ENCODE measurements at places on chromosomes 13 and 19.

- DNase-seq, result no peak
Observed at GRCh38 chr13:104204177-104204576, 1138.0 kb upstream of the SLC10A2 start.

DNA sequence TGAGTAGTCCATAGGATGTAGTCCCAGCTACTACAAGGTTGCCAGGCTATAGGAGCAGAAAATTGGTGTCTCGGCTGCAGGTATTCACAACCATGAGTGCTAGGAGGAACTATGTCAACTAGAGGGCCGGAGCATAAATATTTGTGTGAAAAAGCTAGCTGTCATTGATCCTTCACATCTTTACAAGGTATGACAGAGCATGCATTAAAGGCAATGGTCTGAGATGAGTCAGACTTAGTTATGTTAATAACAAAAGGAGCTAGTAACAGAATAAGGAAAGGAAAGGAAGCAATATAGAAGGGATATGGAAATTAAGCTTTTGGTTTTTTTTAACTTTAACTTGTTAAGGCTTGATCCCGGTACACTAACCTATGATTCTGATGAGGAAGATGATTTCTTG is 40.9 kb upstream of the PSG9 start:
- no peak for DNase-seq

DNA sequence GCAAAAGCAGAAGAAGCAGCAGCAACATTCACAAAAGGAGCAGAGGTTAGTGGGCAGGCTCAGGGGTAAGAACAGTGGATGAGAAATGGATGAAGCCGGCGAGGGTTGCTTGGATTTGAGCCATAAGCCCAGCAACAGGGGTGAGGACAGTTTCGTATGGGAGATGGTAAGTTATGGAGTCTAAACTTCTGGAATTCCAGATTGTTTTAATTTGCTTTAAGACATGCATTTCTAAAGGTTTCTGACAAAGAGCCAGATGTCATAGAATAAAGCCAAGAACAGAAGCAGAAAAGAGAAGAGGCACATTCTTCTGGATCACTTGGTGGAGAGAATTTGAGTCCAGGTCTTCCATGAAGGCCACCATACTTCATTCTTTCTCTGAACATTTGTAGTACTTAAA is 76.6 kb downstream of the TNFSF11 start:
- no peak for DNase-seq

- no peak for DNase-seq
Observed at GRCh38 chr13:50936679-50937078, 27.1 kb downstream of the RNASEH2B start.

GRCh38 chr13:91882918-91883317 is 484.5 kb downstream of the GPC5 start:
- no peak for DNase-seq

DNA sequence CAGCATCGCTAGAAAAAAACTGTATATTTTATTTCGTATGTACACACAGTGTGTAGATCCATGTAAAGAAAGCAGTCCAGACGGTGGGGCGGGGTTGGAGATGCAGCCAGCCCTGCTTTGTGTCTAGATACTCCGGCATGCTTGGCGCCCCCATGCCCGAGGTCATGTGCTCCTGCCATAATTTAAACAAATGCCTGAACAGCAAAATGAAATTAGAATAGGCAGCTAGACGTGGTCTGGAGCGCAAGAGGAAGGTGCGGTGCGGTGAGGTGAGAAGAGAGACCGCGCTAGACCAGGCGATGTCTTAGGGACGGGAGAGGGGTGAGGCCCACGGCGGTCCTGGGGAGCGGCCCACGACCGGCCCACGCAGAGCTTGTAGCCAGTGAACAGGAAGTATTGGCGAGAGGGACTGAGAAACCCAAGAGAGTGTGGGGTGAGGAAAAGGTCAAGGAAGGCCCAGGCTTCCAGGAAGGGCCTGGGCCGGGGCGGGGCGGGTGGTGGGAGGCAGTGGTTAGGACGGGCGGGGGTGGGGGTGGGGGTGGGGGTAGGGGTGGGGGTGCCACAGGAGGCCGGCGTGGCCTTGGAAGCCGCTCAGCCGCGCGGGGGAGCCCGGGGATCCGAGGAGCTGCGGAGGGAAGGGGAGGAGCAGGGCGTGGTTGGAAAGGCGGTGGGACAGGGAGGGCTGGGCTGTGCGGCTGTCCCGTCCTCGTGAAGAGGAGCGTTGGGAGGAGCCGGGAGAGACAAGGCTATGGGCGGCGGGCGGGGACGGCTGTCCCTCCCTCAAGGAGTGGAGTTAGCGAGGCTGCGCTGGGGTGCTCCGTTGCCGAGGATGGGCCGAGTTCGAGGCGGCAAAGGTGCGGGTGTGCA is 254.7 kb upstream of the SGCG start:
- no peak for DNase-seq

- DNase-seq, result no peak
Observed at GRCh38 chr13:109593230-109593629, 193.2 kb downstream of the IRS2 start.

- no peak for DNase-seq
Observed at GRCh38 chr13:95301968-95302393, 730 bp upstream of the ABCC4 start.

GRCh38 chr19:13965926-13966683 is 13.8 kb downstream of the DCAF15 start:
- no peak for DNase-seq

DNA sequence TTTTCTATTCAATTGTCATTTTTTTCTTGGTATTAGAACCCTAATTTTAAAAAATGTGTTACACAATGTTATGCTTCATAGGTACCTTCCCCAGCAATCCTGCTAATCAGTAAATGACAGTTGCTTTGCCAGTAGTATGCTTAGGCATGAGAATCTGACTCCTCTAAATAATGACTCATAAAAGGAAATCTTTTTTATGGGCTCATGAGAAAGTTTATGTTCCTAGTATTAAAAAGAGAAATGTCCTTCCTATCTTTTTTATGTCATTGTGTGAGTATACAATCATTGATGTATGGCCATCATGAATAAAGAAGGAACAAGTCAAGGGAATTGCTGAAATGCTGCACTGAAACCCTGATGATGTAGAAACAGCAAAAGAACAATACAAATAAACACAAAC is 1237.7 kb upstream of the PCDH20 start:
- no peak for DNase-seq

- DNase-seq, result no peak
Observed at GRCh38 chr13:46620029-46620428, 67.1 kb downstream of the LRCH1 start.

DNA sequence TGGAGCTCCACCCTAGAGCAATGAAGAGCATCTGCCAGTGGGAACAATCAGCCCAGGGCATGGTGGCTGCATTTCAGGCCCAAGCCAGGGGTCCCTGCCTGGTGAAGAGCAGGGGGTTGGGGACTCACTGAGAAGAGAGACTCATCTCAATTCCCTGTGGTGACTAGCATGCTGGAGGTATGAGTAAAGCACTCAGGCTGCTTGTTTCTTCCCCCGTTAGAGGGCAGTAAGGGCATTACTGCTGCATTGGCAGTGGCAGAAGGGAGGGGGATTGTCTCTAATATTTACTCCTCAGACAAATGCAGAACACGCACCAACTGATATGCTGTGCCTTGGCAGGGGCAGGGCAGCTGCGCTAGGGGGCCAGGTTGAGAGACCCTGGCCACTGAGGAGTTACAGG is 329.1 kb downstream of the SLITRK5 start:
- DNase-seq, result no peak

DNA sequence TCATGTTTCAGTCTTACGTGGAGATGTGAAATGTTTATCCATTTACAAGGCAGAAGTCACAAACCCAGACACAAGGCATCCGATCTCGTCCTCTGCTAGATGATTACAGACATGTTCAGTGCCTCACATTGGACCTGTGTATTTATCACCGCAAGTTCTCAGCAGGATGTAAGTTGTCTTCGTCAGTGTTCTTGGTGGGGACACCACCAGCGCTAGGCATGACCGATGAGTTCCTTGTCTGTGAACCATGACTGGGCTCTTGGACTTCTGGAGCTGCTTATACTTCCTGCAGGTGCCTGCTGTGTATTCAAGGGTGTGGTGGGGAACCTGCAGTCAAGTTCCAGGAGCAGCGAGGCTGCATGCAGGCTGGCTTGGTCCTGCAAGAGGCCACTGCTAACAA is 105.4 kb downstream of the URI1 start:
- no peak for DNase-seq

- no peak for DNase-seq
Observed at GRCh38 chr13:85230691-85231093, 568.5 kb downstream of the SLITRK6 start.

- no peak for DNase-seq
Observed at GRCh38 chr13:106213028-106213757, 322.3 kb downstream of the EFNB2 start.

DNA sequence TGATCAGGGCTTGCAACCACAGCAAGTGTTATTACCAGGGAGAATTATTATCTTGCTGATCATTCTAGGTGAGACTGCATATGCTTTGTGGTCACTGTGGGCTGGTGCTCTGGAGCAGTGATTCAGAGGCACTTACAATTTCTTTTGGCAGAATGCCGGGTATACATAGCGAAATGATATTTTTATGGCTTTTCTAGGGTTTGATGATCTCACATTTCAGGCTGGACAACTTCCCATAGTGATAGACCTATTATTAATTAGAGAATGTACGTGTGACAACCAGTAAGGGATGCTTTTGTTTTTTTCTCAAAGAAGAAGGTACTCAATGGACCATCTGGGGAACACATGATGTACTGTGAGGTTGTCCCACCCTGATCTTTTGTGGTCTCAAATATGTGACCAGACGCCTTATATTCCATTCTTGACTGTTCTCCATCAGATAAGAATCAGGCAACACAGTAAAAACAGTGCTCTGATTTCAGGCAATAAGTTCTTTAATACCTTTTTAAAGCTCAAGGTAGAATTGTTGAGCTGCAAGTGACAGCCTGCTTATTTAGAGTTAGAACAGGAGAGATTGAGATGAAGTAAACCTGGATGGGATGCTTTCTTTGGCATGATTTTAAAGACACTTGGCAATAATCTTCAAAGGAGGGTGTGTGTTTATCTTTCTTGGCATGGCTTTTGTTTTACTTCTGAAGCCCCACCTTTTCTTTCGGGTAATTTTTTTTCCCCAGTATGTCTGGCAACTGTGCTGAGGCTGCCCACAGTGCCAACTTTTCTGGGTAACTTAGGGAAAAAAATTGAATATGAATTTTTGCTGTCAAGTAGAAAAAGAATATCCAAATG is 27.4 kb upstream of the SCEL start:
- DNase-seq, result no peak

- no peak for DNase-seq
Observed at GRCh38 chr13:22000191-22000590, 329.3 kb downstream of the FGF9 start.

DNA sequence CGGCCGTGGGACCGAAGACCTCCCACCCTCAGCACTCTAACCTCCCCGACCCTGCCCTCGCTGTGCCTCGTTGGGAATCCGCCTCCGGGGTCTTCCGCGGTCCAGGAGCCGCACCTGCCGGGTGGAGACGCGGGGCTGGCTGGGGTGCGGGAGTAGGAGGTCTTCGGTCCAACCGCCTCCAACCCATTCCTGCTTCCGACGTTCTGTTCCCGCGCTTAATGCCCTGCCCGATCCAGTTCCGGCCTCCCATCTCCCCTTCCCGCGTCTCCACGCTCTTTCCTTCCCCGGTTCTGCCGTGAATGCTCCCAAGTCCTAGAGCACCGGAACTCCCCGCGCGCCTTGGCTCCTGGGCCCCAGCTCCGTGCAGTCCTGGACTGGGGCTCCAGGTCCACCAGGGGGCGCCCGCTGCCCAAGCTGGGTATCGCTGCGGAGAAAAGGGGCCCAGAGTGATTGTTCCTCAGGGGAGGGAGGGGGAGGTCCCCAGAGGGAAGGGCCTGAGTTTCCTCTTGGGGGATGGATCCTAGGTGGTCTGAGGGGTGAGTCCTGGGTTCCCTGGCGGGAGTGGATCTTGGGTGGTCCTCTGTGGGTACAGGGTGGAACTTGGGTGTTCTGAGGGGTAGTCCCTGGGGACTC is 14.1 kb upstream of the TNFSF9 start:
- peak; percentile 91 for DNase-seq

GRCh38 chr13:29454931-29455481 is 140.5 kb downstream of the SLC7A1 start:
- DNase-seq, result no peak

DNA sequence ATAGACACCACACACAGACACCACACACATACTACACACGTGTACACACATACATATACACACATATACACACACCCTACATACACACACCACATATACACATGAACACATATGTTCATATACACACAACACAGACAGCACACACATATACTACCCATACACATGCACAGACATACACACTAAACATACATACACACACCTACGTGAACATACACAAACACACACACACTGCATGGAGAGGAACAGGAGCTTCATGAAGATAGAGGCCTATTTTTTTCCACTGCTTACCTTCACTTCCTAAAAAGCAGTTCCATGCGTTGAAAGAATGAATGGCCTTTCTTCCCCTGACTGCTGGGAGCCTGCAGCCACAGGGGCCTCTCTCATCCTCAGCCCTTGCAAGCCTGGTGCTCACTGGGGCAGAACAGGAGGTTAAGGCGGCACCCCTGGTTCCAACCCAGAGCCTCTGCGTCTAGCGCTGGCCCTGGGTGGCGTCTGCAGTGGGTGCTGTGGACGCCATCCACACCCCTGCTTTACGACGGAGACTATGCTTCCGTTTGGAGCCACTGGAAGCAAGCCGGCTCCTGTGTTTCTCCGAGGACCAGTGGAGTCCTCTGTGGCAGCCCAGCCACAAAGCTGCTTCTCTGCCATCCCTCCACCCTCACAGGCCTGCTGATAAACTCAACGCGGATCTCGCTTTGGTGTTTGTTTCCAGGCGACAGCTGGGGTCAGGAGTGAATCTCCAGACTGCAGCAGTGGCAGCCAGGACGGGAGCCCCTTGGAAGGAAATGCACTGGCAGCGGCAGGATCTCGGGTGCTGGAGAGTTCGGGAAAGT is 1.9 kb upstream of the RASA3 start:
- no peak for DNase-seq

DNA sequence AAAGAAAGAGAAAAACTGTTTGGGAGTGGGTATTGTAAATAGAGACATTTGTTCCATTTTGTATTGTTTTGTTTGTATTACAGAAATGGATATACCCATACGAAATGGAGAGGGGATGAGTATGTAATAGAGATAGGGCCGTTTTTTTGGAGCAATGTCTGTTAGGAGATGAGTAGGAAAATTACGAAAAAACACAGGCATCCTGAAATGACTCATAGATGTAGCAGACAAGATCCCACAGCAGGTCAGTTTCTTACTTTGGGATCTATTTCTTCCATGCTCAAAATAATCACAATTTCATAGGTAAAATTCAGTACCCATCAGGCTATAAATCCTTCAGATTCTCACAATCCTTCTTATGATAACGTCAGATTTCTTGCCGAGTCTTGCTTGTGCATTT is 779.4 kb upstream of the SLITRK1 start:
- no peak for DNase-seq

- no peak for DNase-seq
Observed at GRCh38 chr13:31037874-31038500, 105.5 kb downstream of the TEX26 start.

All from liver (tissue), 10 donors.